ENCODE measurements at places on chromosomes 11 and 22. TPM values are rescaled to one million over a fixed set of nuclear protein-coding genes. Genes with fewer than 3 reads are reported as not detected.
A peak's percentile ranks its signal among the peaks of the same experiment; 100 is the strongest.

- peak; percentile 50 for DNase-seq
- no peak overlapping the region for H3K27ac ChIP-seq
- H3K4me3 ChIP-seq: no peak overlapping the region
- no peaks in the 10 kb centered on the region for H3K27me3 ChIP-seq
- H3K36me3 ChIP-seq: no peaks in the 10 kb centered on the region
Observed at GRCh38 chr11:111422494-111423249, 43.6 kb upstream of the POU2AF1 start.

OR52N4 gene
- total RNA-seq: 2.6 TPM

- no peaks in the 10 kb centered on the region for H3K36me3 ChIP-seq
- no peak for DNase-seq
- no peak overlapping the region for H3K27ac ChIP-seq
- peak overlapping the region; percentile 44 for H3K4me3 ChIP-seq
- H3K27me3 ChIP-seq: peaks cover 17% of the 10 kb centered on the region
- H3K4me1 ChIP-seq: peaks cover 23% of the 10 kb centered on the region
Observed at GRCh38 chr11:1746511-1746931, 3.9 kb downstream of the IFITM10 start.

GRCh38 chr11:62444236-62444833 lies 25.5 kb downstream of the SCGB1A1 start:
- peak overlapping the region; percentile 79 for H3K4me3 ChIP-seq
- peaks cover 11% of the 10 kb centered on the region for H3K4me1 ChIP-seq
- DNase-seq: no peak
- H3K27me3 ChIP-seq: peaks cover 20% of the 10 kb centered on the region
- H3K36me3 ChIP-seq: no peaks in the 10 kb centered on the region
- no peak overlapping the region for H3K27ac ChIP-seq

DNA sequence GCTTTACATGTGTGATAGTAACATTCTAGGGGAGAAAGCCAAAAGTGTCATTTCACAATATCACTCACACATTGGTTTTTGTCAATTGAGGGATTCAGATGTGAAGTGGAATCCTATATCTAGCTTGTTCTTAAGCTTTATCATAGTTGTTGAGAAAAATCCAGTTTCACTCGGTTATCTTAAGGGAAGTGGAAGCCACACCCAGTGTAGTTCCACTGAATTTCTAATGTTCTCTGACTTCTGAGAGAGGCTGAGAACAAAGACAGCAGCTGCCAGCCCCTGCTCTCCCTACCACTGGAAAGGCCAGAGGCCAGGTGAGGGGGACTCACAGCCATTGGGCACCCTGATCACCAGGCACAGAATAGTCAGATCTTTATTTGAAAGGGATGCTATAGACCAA lies 53.7 kb downstream of the THAP12 start:
- no peak for DNase-seq
- H3K27me3 ChIP-seq: peaks cover 14% of the 10 kb centered on the region
- no peak overlapping the region for H3K4me3 ChIP-seq
- H3K36me3 ChIP-seq: peaks cover 2% of the 10 kb centered on the region

DNA sequence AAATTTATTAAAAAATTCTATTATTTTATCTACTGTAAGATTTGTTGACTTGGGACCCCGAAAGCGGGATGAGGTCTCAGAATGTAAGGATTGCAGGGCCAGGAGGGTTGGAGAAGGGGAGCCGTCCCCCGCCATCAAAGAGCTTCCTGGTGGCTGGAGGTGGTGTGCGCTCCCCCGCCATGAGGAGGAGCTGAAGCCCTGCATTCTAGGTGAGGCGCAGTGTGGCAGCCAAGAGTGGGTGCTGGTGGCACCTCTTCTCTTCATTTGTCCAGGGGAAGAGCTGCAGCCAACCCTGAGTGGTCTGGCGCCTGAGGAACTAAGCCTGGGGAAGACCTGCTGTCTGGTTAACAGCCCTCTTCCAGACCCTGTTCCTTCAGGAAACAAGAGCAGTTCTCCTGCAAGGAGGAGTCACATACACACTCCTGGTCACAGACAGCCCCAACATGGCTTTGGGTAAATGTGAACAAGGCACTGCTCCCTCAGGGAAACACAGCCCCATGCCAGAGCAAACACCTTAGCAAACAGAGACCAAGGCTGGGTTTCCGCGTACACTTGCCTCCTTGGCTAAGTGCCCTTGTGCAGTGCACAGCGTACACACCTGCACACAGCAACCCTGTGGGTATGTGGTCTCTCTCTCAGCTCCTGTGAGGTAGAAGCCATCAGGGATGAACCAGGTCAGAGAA lies 17.3 kb downstream of the RTN4RL2 start:
- H3K27ac ChIP-seq: peak overlapping the region; percentile 41
- no peaks in the 10 kb centered on the region for H3K36me3 ChIP-seq
- peaks cover 48% of the 10 kb centered on the region for H3K4me1 ChIP-seq
- H3K27me3 ChIP-seq: peaks cover 5% of the 10 kb centered on the region
- DNase-seq: no peak

CDC42EP1 gene
- not detected for total RNA-seq

GRCh38 chr11:16860617-16861016 lies 122.2 kb downstream of the C11orf58 start:
- H3K4me3 ChIP-seq: no peak overlapping the region
- no peak overlapping the region for H3K27ac ChIP-seq
- H3K27me3 ChIP-seq: peaks cover 3% of the 10 kb centered on the region
- DNase-seq: no peak

DNA sequence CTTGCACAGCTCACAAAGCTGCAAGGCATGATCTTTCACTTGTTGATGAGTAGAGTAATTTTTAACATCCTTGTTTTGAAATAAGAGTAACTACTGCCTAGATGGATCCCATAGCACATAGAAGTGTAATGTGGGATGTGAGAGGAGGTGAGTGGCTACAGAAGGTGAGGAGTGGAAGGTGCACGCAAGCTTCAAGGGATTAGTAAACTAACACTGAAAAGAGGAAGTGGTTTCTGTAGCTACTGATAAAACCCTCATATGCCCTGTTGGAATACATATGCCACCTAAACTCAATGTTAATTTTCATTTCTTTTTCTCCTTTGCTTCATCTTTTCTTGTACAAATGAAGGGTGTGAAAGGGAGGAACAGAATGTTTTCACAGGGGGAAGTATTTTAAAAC lies 22.0 kb upstream of the CTSC start:
- H3K36me3 ChIP-seq: no peaks in the 10 kb centered on the region
- peaks cover 35% of the 10 kb centered on the region for H3K4me1 ChIP-seq
- no peaks in the 10 kb centered on the region for H3K27me3 ChIP-seq
- H3K27ac ChIP-seq: no peak overlapping the region
- DNase-seq: peak; percentile 14

DNA sequence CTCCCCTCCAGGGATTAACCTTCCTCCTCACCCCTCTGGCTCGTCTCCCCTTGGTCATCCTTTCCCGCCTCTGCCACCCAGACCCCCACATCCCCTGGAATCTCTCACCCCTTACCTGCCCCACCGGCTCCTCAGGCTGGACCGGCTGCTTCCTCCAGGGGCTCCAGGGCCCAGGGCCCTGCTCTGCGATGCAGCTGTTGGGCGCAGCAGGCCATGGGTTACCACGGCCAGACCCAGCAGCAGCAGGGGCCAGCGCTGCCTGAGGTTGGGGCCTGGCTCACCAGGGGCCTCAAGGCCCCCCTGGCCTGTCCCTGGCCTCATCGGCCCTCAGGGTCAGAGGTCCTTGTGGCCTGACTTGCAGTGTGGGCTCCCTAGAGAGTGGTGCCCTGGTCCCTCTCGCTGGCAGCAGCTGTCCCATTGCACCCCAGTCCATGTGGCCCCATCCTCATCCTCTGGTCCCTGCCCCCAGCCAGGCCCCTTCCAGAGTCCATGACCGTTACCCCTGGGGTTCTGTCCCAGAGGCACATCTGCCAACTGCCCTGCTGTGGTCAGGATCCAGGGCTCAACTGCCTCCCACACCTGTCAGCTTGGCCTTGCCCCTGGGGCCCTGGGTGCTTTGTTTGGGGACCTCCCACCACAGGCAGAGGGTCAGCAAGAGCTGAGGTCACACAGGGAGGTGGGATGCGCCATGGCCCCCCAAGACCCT lies at the start of gene IGLL1:
TSS of gene IGLL1 (minus strand) at position 421 of the 706 bp plus-strand sequence. CDS start at position 321, 100 bp downstream.
- H3K4me3 ChIP-seq: no peak within 1 kb of the TSS
- no peaks in the 10 kb centered on the region for H3K36me3 ChIP-seq
- no peak within 1 kb of the TSS for H3K27ac ChIP-seq

PDGFD gene
- total RNA-seq: 0.22 TPM

FADS2 gene
- total RNA-seq: not detected

DNA sequence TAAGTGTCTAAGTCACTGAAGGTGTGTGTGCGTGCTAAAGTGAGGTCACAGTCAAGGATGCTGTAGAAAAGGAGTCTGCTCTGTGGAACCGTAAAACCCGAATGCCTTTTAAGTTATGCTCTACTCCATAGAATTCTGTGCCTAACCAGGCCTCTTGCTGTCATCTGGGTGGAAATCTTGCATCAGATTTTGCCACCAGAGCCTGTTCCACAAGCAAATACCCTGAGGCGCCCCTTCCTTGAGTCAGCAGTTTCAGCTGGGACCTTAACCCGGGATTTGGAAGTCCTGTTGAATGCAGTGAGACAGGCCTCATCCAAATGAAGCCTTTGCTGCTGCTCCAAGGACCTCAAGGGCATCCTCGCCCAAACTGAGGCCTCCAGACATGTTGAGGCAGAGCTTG lies 109.8 kb downstream of the WNT11 start:
- no peak for DNase-seq
- no peaks in the 10 kb centered on the region for H3K27me3 ChIP-seq
- H3K4me3 ChIP-seq: no peak overlapping the region
- no peak overlapping the region for H3K27ac ChIP-seq

- DNase-seq: no peak
- H3K36me3 ChIP-seq: no peaks in the 10 kb centered on the region
- peaks cover 2% of the 10 kb centered on the region for H3K27me3 ChIP-seq
- no peaks in the 10 kb centered on the region for H3K4me1 ChIP-seq
- H3K27ac ChIP-seq: no peak overlapping the region
- H3K4me3 ChIP-seq: no peak overlapping the region
Observed at GRCh38 chr22:29780748-29781676, 13.8 kb downstream of the UQCR10 start.

DNA sequence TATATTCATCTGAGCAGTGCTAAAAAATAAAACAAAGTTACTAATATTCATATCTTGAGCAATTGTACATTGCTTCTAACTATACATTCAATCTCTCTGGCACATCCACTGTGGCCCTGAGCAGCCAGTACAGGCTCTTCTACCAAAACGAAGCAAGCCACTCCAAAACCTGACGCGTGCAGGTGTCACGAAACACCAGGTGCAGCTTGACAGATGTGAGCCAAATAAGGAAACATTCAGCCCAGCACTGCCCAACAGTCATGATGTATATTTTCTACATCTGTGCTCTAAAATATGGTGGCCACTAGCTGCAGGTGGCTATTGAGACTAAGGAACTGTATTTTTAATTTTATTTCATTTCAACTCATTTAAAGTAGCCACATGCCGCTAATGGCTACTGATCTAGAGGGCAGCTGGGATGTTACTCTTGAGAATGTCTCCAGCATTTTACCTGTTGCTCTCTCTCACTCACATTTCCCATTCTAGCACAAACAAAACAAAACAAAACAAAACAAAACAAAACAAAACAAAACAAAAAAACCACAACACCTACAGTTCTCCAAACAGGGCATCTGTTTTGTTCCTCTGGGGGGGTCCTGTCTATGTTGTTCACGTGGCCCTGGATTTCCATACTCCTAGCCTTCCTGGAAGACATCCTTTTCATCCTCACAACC lies 77.7 kb downstream of the LARGE1 start:
- no peak for DNase-seq
- H3K27me3 ChIP-seq: no peaks in the 10 kb centered on the region
- no peak overlapping the region for H3K4me3 ChIP-seq
- no peaks in the 10 kb centered on the region for H3K36me3 ChIP-seq

- H3K27ac ChIP-seq: no peak overlapping the region
- peaks cover 3% of the 10 kb centered on the region for H3K4me1 ChIP-seq
- peak overlapping the region; percentile 26 for H3K4me3 ChIP-seq
- DNase-seq: no peak
Observed at GRCh38 chr22:39996732-39997131, 2.0 kb downstream of the FAM83F start.

DNA sequence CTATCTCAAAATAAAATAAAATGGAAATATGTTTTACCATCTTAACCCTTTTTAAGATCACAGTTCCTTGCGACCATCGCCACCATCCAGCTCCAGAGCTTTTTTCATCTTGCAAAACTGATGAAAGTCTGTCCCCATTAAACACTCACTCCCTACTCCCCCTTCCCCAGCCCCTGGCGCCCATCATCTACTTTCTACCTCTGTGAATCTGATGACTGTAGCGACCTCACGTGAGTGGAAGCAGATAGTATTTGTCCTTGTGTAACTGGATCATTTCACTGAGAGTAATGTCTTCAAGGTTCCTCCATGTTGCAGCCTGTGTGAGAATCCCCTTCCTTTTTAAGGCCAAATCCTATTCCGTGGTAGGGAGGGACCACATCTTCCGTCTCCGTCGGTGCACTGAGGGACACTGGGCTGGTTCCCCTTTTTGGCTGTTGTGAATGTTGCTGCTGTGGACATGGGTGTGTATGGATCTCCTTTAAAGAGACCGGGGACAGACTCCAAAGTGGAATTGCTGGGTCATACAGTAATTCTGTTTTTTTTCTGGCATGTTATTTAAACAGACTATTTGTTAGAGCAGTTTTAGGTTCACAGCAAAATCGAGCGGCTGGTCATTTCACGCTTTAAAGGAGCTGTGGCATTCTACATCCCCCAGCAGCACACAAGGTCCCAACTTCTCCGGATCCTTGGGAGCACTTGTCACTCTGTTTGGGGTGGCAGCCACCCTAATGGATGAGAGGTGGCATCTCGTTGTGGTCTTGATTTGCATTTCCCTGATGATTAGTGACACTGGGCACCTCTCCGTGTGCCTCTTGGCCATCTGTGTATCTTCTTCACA lies 120.0 kb downstream of the KCNQ1 start:
- H3K4me1 ChIP-seq: peaks cover under 1% of the 10 kb centered on the region
- peaks cover 17% of the 10 kb centered on the region for H3K36me3 ChIP-seq
- H3K27me3 ChIP-seq: no peaks in the 10 kb centered on the region
- DNase-seq: no peak

DNA sequence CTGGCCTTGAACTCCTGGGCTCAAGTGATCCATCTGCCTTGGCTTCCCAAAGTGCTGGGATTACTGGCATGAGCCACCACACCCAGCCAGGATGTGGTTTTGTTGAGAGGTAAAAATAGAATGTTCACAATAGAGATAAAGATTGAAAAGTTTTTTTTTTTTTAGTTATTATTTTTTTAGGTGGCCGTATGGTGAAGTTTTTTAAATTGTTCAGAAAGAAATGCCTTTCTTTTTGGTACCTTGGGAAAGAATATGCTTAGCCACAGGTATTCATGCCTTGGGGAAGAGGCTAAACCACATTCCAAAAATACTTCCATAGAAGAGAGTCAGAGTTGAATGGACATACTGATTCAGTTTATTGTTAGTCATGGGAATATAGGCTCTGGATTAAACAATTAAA lies 143.4 kb downstream of the C11orf91 start:
- DNase-seq: no peak
- H3K27me3 ChIP-seq: peaks cover 11% of the 10 kb centered on the region
- H3K27ac ChIP-seq: no peak overlapping the region
- H3K4me1 ChIP-seq: no peaks in the 10 kb centered on the region
- H3K36me3 ChIP-seq: no peaks in the 10 kb centered on the region
- no peak overlapping the region for H3K4me3 ChIP-seq

MISFA gene
- total RNA-seq: 0.47 TPM

Data from naive thymus-derived CD8-positive, alpha-beta T cell (primary cell).